Smooth muscle cell of bladder (primary cell): ENCODE measurements at places on chromosomes 4 and X. TPM values are rescaled to one million over a fixed set of nuclear protein-coding genes. Genes with fewer than 3 reads are reported as not detected.

WNK3 gene
- total RNA-seq = 0.14 and 0.28 TPM in 2 replicates

FAM9C gene
- under 0.01 and 0.18 TPM in 2 replicates for total RNA-seq

SMPX gene
- total RNA-seq = not detected in 2 replicates

SUPT20HL2 gene
- 0.09 and 0.14 TPM in 2 replicates for total RNA-seq

NUDT10 gene
- 1.5 and 1.6 TPM in 2 replicates for total RNA-seq

MID2 gene
- 13.1 and 17.5 TPM in 2 replicates for total RNA-seq

FRMPD3 gene
- not detected in 2 replicates for total RNA-seq

LUZP4 gene
- not detected in 2 replicates for total RNA-seq

FGG gene
- total RNA-seq = 0.09 and 0.14 TPM in 2 replicates

FABP2 gene
- not detected in 2 replicates for total RNA-seq

RHOXF2B gene
- under 0.01 TPM in 1 of 2 replicates, not detected in the other for total RNA-seq

LANCL3 gene
- total RNA-seq = not detected in 2 replicates

DCAF4L1 gene
- total RNA-seq = under 0.01 and 0.09 TPM in 2 replicates

GLRA3 gene
- 0.14 TPM in 1 of 2 replicates, not detected in the other for total RNA-seq

TCEAL8 gene
- 119 and 133 TPM in 2 replicates for total RNA-seq

RPL9 gene
- total RNA-seq = 2,826 and 2,988 TPM in 2 replicates

AMTN gene
- total RNA-seq = not detected in 2 replicates

IQCM gene
- total RNA-seq = 0.18 TPM in 1 of 2 replicates, not detected in the other

ESX1 gene
- total RNA-seq = not detected in 2 replicates

SPP1 gene
- 0.43 and 1.3 TPM in 2 replicates for total RNA-seq

AADAT gene
- 1.8 and 2.0 TPM in 2 replicates for total RNA-seq

TSPAN7 gene
- not detected in 2 replicates for total RNA-seq

LONRF3 gene
- total RNA-seq = 0.28 and 1.8 TPM in 2 replicates

HS6ST2 gene
- 0.14 TPM in 1 of 2 replicates, not detected in the other for total RNA-seq

TMPRSS11E gene
- not detected in 2 replicates for total RNA-seq

GPR101 gene
- total RNA-seq = not detected in 2 replicates

XG gene
- 7.9 and 8.4 TPM in 2 replicates for total RNA-seq

ASB12 gene
- total RNA-seq = not detected in 2 replicates

ATOH1 gene
- not detected in 2 replicates for total RNA-seq

CENPVL2 gene
- not detected in 2 replicates for total RNA-seq

DCLK2 gene
- total RNA-seq = 5.8 and 8.9 TPM in 2 replicates

IGFBP7 gene
- total RNA-seq = 255 and 405 TPM in 2 replicates

KLHL13 gene
- total RNA-seq = 39.1 and 55.6 TPM in 2 replicates

PRDM5 gene
- 17.7 and 19.3 TPM in 2 replicates for total RNA-seq

UGT2B11 gene
- not detected in 2 replicates for total RNA-seq

DIPK2B gene
- total RNA-seq = 0.18 TPM in 1 of 2 replicates, not detected in the other

MAGEC3 gene
- not detected in 2 replicates for total RNA-seq

C4orf50 gene
- total RNA-seq = under 0.01 TPM in 1 of 2 replicates, not detected in the other

MUC7 gene
- not detected in 2 replicates for total RNA-seq

OPHN1 gene
- total RNA-seq = 4.7 and 5.6 TPM in 2 replicates

TAF7L gene
- 0.37 and 0.43 TPM in 2 replicates for total RNA-seq

NAA11 gene
- total RNA-seq = not detected in 2 replicates
